ENCODE measurements at places on chromosomes 2 and 18. TPM values are rescaled to one million over a fixed set of nuclear protein-coding genes. Genes with fewer than 3 reads are reported as not detected.
A peak's percentile ranks its signal among the peaks of the same experiment; 100 is the strongest.

GRCh38 chr18:12401881-12402280 lies 5.8 kb upstream of the PRELID3A start:
- no peak for DNase-seq

GRCh38 chr2:144215701-144216675 lies 303.9 kb downstream of the ZEB2 start:
- no peak for DNase-seq

DNA sequence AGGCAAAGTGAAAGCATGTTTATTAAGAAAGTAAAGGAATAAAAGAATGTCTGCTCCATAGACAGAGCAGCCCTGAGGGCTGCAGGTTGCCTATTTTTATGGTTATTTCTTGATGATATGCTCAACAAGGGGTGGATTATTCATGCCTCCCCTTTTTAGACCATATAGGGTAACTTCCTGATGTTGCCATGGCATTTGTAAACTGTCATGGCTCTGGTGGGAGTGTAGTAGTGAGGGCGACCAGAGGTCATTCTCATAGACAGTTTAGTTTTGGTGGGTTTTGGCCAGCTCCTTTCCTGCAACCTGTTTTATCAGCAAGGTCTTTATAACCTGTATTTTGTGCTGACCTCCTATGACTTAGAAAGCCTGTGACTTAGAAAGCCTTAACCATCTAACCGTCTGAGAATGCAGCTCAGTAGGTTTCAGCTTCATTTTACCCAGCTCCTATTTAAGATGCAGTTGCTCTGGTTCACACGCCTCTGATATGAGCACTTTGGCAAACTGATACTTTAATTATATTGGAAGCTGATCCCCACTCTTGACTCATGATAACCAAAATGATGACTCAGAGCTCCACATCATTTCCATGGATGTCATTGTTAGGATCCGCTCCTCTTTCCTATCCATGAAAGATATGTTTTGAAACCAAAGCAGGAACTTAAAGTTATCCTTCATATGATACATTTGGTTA lies 14.5 kb upstream of the ERMN start:
- no peak for DNase-seq

DNA sequence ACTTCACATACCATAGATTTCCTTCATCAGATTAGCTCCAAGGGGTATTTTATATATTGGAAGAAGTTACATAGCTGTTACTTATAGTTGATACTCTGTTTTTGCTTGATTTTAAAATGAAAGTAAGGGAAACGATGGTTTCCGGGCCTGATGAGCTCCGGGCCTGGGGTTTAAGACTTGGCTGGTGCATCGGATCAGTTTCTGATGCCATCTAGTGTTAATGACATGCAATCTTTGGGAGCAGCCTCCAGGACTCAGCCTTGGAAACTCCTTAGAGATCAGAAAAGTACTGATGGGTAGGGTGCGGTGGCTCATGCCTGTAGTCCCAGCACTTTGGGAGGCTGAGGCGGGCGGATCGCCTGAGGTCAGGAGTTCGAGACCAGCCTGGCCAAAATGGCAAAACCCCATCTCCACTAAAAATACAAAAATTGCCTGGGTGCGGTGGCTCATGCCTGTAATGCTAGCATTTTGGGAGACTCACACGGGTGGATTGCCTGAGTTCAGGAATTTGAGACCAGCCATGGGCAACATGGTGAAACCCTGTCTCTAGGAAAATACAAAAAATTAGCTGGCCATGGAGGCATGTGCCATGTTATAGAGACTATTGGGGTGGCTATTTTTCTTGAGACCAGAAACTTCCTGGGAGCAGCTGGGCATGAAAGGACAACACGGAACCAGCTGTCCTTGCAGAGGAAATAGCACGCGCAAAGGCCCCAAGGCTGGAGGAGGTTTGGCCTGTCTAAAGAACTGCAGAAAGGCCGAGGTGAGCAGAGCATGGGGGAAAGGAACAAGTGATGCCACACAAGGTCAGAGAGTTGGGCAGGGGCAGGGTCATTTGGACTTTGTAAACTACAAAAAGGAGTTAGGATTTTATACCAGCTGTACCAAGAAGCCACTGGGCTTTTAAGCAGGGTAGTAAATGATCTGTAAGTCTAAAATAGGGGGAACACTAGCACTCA lies 46.9 kb upstream of the CNOT11 start:
- no peak for DNase-seq

GRCh38 chr2:29110916-29111535 lies 4.2 kb upstream of the CLIP4 start:
- no peak for DNase-seq

GRCh38 chr2:46495231-46496030 lies 16.1 kb downstream of the TMEM247 start:
- DNase-seq: no peak

GRCh38 chr2:54591551-54591950 lies 131.9 kb upstream of the EML6 start:
- DNase-seq: no peak

- no peak for DNase-seq
Observed at GRCh38 chr2:3480352-3481010, 38.9 kb downstream of the ADI1 start.

- peak; percentile 53 for DNase-seq
Observed at GRCh38 chr2:120759543-120760331, 24.1 kb downstream of the GLI2 start.

- no peak for DNase-seq
Observed at GRCh38 chr2:140891614-140892212, 1239.1 kb downstream of the LRP1B start.

GRCh38 chr2:19878268-19879046 lies 23.3 kb downstream of the TTC32 start:
- DNase-seq: no peak

DNA sequence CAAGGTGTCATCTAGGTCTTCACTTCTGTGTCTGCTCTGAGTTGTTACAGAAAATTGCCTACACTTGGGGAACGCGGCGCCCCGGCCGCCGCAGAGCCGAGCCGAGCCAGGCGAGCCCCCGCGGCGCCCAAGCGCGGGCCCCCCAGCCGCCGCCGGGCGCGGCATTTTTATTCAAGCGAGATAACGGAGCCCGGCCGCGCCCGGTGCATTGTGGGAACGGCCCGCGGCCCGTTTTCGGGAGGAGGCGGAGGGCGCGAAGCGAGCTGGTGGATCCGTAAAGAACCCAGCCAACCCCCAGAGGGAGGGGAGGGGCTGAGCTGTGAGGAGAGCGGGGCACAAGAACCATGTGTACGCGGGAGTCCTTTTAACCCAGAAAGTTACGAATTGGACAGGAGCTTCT lies 191.8 kb downstream of the FTCDNL1 start:
- DNase-seq: no peak

GRCh38 chr2:28613633-28614501 lies 118.0 kb downstream of the PLB1 start:
- peak; percentile 59 for DNase-seq

DNA sequence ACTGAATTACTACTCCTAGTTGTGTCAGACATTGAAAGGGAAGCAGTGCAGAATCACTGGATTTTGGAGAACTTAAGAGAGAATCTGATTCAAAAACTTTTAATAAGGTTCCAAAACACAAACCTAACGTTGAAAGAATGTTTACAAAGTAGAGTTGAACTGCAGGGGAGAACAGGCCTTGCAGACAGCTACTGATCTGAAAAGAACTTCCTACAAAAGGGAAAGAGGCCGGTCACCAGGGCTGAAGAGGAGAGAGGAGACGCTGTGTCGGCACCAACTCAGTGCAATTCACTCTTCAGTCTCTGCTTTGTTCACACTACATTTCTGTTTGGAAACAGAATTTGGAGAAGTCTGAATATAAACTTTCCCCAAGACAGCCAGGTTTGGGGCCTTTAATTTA lies 124.0 kb downstream of the GAREM1 start:
- DNase-seq: no peak

GRCh38 chr2:238020816-238021215 lies 40.0 kb upstream of the SCLY start:
- no peak for DNase-seq

DNA sequence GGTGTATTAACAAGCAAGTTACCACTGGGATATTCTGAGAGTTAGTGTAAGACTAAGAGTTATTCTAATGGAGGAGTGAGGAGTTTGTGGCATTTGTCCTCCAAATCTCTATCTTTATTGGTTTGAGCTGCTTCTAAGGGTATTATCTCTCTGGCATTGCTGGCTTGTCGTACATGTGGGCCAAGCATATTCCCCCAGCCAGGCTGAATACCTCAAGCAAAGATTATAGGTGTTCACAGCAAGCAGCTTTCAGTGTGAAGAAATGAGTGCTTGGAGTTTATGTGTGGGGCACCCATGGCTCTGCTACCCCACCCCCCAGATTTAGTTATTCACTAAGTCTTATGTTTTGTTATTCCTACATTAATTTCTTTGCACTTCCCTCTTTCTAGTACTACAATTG lies 193.6 kb upstream of the FANCL start:
- no peak for DNase-seq

DNA sequence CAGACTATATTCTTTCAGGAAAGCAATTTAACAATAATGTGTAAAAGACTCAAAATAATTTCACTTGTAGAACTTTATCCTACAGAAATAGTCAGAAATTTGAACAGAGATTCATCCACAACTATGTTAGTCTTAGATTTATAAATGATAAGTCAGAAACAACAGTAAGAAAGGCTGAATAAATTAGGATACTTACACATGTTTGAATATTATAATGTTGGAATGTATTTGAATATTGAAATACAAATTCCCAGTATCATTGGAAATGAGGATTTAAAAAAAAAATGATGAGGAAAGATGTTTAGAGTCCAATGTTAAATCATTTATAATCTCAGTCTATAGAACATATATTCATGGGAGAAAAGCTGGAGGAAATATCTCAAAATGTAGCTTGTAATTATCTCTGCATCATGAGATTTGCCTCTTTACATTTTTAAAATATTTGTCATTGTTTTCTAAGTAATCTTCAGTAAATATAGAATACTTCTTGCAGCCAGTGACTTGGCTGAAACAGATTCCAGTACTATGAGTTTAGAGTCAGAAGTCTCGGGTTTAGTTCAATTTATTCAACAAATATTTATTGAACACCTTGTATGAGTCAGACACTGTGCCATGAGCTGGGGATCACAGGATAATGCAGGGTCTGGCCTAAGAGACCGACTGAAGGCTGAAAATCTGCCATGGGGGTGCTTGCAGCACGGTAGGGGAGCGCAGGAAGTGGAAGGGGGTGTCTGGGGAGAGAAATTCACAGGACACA lies 32.3 kb downstream of the CXCR4 start:
- no peak for DNase-seq

DNA sequence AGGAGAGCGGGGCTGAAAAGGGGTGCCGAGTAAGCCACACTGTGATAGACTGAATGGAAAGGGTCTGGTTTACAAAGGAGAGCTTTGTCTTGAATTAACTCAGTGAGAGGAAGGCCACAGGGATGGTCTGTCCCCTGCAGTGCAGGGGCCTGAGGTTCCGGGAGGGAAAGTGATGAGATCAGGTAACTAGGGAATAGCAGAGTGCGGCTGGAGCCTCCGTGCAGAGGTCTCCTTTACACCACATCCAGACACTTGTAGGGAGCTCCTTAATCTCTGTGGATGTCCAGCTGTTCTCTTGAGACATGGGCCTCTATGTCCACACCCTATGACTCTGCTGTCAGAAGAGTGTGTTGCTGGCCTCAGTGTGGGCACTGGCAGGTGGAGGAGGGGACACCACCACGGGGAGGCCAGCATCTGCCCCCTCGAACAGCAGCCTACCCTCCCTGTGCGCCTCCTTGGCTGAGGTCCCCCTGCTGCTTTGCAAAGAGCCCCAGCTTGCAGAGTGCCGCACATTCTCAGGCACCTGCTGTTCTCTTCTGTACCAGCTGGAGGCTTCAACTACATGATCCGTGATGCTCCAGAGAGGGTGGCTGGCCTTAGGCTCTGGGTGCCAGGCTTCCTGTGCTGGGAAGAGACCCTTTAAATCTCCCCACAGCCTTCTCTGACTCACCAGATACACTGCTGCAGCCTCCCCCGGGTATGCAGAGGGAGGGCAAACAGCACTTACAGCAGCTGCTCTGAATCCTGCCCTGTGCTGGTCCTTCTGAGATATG lies 25.9 kb downstream of the ENOSF1 start:
- no peak for DNase-seq

DNA sequence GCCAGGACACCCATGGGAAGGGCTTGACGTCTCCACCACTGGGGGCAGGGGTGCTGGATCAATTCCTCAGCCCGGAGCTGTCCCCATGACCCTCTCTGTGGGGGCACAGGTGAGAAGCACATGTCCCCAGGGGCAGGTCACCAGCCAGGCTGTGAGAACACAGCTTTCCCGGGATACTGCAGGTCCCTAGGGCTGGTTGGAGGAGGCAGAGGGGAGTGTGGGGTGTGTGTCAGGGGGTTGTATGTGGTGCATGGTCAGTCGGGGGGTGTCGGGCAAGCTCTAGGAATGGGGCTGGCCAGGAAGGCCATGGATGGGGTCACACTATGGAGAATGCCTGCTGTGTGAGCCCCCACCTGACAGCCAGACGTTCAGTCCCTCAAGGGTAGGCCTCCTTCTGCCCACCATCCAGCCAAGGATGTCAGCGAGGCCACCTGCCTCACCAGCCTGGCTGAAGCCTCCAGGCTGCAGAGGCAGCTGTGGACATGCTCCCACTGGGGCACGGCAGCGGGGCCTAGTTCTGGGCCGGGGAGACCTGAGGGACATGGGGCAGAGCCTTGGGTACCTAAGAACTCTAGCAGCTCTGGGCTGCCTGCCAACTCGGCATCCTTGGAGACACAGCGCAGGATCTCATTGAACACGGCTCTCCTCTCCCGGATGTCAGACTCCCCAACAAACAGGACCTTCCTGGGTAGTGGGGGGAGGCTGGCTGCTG lies 10.3 kb downstream of the HS1BP3 start:
- peak; percentile 83 for DNase-seq

GRCh38 chr2:111226876-111227700 lies 106.4 kb downstream of the BCL2L11 start:
- no peak for DNase-seq

- no peak for DNase-seq
Observed at GRCh38 chr2:7264791-7265190, 347.6 kb downstream of the RNF144A start.

DNA sequence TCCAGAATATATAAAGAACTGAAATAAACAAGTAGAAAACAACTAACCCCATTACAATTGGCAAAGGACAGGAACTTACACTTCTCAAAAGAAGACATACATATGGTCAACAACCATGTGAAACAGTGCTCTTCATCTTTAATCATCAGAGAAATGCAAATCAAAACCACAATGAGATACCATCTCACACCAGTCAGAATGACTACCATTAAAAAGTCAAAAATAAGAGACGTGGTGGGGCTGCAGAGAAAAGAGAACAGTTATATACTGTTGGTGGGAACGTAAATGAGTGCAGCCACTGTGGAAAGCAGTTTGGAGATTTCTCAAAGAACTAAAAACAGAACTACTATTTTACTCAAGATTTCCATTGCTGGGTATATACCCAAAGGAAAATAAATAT lies 1696.3 kb upstream of the TMEFF2 start:
- no peak for DNase-seq

- no peak for DNase-seq
Observed at GRCh38 chr2:42848726-42849290, 56.4 kb upstream of the HAAO start.

GRCh38 chr2:9076210-9076609 lies 72.7 kb upstream of the MBOAT2 start:
- DNase-seq: no peak

The CD8B gene
- not detected for total RNA-seq

The CDH19 gene
- total RNA-seq: 2.0 TPM

The RHBDD1 gene
- total RNA-seq: 33.6 TPM

The C2orf72 gene
- 1.3 TPM for total RNA-seq

The CAPN13 gene
- total RNA-seq: not detected

The RAB27B gene
- total RNA-seq: 0.28 TPM

The EFR3B gene
- 2.4 TPM for total RNA-seq

The ICA1L gene
- total RNA-seq: 6.6 TPM

The TUBB8B gene
- total RNA-seq: not detected

The ELOA2 gene
- total RNA-seq: not detected

The ANXA4 gene
- 100 TPM for total RNA-seq

The COLEC11 gene
- total RNA-seq: not detected

The KCNG3 gene
- total RNA-seq: 0.05 TPM

The SPHKAP gene
- not detected for total RNA-seq
